ENCODE measurements at places on chromosomes 2 and 18.

- no peak for DNase-seq
Measured at GRCh38 chr2:75894170-75894569, 183.5 kb upstream of the GCFC2 start.

GRCh38 chr2:72996117-72996502, 75.4 kb downstream of the SFXN5 start:
- no peak for DNase-seq

- no peak for DNase-seq
Measured at GRCh38 chr2:1601471-1602277, 142.6 kb downstream of the PXDN start.

DNA sequence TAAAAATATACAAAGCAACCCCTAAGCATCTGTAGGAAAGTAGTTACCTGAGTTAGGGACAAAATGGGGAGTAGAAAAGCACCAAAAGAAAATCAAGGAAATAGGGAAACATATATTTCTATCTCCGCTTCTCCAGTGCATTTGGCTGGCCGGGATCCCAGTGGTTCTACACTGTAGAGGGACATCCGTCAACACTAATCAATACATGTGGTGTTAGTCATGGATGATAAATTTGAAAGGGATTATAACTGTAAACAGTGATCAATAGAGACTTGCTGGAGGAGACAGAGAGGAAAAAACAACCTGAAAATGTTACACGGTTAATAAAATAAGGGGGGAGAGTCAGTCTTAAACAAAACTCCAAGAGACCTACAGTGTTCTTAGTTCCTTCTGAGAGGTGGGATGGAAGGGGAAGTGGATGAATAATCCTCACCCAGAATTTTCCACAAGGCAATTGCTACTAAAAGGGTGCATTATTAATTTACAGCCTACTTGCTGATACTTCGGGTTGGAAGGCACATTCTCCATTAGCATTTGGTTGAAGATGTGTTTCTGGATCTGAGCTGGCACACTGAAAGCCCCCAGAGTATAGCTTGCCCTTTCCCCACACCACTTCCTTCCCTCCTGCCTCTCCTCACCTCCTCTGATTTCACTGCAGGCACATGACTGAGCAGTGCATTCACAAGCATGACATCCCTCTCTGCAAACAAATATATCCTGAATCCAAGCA, 530.0 kb downstream of the BCL11A start:
- no peak for DNase-seq

- no peak for DNase-seq
Measured at GRCh38 chr2:220744861-220745260, 827.2 kb downstream of the EPHA4 start.

DNA sequence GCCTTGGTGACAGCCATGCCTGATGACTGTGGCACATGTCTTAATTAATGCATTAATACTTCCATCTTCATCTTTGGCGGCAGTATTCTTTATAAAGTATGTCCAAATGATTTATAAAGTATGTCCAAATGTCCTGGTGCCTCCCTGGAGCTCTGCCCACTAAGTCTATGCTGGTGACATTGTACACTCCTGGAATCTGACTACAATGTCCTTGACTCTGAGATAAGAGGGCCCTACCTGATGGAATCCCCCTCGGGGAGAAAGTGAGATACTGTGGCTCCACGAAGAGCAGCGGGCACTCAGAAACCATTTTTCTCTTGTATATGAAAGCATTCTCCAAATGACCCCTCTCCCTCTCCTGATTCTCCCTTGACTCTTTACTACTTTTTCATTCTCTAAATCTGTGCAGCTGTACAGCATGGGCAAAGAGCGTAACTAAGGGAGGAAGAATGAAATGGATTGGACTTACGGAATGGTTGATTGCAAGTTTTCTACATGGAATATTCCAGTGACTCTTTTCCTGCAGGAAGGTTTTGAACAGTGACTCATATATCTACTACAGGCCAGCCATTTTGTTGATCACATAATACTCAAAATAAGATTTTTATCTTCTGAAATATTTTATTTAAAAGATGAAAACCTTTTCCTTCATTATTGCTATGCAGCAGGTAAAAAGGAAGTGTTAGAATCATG, 17.3 kb downstream of the RAB12 start:
- DNase-seq: no peak

DNA sequence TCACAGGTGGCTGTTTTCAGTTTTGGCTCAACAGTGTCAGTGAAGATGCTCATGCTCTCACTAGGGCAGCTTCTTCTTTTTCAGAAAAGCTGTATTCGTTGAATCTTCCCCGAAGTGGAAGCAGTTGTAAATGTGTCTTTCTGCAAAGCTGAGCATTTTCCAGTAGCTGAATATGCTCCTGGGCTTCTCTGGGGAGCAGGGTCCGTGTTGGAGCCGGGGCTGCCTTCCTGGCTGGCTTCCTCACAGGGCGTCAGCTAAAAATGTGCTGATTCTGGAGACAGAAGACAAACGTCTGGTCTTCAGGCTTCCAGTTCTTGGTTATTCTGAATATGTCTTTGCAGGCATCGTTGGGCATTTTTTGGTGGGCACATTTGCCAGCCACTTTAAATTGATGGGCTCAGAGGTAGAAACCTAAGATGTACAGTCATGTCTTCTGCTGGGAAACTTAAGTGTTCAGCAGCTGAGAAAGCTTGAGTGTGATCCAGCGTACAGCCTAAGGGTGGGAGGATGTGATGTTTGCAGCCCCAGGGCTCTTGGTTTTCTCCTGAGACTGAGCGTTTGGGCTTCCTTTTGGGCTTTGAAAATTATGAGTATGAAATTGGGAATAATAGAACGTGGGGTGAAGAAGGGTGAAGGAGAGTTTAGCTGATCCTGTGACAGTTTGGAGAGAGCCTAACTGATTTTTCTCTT, 19.0 kb downstream of the SETBP1 start:
- no peak for DNase-seq

GRCh38 chr2:88919087-88919738, 227.7 kb downstream of the RPIA start:
- DNase-seq: no peak

DNA sequence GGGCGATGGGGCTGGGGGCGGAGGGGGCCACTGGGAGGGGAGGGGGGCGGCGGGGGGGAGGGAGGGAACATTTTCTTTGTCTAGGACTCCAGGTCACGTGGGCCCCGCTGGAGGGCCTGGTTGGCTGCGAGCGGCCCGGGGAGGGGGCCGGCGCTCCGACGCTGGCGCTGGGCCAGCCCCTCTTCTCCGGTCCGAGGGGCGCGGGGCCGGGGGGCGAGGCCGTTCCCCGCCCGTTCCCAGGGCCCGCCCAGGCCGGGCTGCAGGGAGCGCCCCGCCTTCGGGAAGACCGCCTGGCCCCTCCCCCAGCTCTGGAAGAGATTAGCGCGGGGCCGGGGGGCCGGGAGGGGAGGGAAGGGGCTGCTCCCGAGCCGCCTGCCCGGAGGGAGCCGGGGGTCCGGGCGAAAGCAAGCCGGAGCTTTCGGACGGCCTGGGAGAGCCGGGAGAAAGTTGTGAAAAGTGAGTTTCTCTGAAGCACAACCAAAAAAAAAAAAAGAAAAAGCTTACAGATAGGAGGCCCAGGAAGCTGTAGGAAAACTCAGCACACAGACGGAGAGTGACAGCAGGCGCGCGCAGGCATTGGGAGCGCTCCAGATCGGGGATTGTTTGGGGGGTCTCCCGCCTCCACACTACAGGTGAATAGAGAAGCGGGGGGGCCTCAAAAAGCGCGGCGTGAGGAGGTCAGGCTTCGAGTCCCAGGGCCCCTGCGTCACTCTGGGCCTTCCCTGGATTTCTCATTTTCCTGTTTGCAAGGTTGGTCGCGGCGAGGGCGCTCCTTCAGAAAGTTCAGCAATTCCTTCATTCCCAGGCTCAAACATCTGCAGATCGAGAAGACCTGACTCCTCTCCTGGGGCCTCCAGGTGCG, 84.1 kb upstream of the POMC start:
- no peak for DNase-seq

DNA sequence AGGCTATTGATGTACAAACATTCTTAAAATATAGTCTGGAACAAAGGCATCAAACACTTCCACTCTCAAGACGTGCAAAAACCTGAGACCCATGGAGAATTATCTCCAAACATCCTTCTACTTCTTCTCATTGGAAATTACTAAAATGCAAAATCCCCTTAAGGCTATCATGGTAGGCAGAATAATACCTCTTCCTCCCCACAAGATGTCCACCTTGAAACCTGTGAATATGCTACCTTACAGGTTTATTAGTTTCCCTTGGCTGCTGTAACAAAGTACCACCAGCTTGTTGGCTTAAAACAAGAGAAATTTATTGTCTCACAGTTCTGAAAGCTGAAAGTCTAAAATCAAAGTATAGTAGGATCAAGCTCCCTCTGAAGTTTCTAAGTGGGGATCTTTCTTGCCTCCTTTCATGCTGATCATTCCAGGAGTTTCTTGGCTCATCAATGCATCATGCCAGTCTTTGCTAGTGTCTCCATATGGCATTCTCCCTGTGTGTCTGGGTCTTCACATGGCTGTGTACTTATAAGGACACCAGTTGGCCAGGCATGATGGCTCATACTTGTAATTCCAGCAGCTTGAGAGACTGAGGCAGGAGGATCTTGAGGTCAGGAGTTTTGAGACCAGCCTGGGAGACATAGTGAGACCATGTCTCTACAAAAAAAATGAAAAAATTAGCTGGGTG, 163.7 kb upstream of the NCK2 start:
- DNase-seq: no peak

- no peak for DNase-seq
Measured at GRCh38 chr2:178415979-178416378, 35.0 kb downstream of the PRKRA start.

GRCh38 chr2:149000158-149000938, 38.2 kb upstream of the LYPD6B start:
- DNase-seq: no peak

DNA sequence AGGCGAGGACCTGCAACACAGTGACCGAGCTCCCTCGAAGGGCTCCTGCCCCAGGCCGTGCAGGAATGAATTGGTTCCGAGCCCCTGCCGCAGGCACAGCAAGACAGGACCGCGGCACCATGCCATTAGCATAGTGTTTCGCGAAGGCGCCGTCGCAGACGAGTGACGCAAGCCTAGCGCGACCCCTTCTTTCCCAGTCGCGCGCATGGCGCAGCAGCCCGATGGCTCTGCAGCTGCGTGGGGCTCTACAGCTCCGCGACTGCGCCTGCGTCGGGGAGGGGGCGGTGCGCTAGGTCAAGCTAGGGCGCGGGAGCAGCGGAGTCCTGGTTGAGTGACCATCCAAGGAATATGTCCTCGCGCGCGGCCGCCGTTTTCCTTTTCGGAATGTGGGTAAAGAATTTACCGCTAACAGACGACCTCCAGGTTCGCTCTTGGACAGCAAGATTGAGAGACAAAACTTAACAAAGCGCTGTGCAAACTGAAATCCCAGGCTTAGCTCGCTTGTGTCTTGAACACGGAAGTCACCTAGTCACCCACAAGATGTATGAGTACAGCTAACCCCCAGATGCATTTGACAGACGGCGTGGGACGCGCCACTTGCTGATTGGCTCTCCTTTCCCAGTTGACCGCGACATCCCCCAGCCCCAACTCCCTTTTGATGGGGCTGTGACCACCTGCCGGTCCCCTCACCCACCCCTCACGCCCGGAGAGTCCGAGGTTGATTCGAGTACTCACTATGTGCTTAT, at the start of gene TRMT61B:
Gene TRMT61B, minus strand, starts transcription at position 164 of the 746 bp plus-strand sequence. Its CDS starts 32 bp downstream, at position 132.
- DNase-seq: peak; percentile 94

DNA sequence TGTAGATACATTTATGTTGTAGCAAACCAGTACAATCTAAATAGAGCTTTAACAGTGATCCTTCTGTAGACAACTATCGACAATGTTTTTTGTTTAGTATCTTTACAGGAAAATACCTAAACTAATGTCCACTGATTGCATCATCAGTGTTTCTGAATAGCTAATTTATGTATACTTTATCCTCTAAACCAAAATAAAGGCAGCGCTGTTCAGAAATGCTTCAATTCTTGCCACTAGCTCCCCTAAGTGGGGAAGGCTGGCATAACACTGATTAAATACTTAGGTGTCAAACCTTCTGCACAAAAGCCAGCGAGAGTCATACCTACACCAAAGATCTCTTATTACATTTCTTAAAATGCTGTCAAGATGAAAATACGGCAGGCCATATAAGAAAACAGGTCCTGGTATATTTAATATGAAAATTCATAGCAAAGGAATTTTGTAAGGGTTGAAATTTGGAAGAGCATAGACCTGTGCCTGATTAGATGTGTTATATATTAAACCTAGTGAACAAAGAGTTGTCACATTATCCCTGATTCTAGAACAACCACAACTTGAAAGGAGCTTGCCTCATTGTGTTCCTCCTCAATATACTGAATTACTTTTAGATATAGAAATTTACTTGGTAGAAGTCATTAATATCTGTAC, 1693.4 kb upstream of the SLC39A10 start:
- no peak for DNase-seq

DNA sequence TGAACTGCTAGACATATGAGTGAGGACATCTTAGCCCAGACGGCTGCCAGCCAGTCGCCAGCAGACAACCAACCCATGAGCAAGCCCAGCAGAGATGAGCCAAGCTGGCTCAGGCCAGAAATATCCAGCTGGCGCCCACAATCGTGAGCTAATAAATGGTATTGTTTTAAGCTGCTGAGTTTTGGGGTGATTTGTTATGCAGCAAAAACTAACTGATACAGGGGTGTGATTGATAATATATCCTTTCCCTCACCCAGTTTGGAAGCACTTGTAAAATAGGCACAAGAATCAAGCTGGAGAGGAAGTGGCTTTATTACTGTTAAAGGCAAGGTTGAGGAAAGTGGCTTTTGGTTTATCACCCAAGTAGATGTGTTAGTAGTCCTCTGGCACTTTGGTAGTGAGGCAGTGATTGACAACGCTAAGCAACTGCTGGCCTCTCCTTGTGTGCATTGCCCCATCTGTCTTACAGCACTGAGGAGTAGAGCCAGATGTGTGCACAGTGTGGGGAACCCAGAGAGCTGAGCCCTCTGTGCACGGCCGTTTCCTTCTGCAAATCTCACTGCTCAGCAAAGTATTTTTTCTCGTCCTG, 110.1 kb downstream of the MYO1B start:
- DNase-seq: no peak

DNA sequence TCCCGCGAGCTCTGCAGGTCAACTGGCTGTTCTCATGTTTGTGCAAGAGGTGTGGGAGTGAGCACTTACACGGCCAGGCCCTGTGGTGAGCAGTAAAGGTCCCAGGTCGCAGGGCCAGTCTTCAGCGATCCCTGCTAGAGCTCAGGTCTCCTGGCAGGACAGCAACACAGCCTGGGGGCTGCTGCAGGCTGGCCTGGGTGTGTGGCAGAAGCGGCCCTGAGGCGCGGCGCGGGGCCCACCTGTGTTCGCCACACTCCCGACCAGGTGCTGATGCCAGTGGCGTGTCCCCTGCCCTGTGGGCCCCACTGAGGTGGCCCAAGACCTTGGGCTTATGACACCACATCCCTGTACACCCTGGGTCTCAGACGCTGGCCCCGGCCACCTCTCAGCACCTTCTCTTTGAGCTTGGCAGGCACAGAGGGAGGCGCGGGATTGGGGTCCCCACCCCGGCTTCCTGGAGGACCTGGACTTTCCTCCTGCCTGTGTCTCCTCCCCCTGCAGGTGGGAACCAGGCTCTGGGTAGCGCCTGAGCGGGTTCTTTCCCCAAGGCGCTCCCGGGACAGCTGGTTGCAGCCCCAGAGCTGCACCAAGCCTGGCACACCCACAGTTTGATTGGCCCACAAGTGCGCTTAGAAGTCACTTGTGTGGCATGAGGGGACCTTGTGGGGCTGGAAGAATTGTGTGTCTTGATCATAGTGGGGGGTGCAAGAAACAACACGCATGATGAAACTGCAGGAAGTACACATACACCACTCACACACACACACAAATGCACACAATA, 59.2 kb downstream of the TWIST2 start:
- DNase-seq: no peak

GRCh38 chr2:235505181-235505741, 11.4 kb downstream of the AGAP1 start:
- DNase-seq: no peak

All from stimulated activated CD8-positive, alpha-beta memory T cell treated with anti-CD3 and anti-CD28 coated beads, Interleukin-4, amount 100 ng/mL, for 1 hour (primary cell).